ENCODE measurements at places on chromosomes 5 and 9.
A peak's percentile ranks its signal among the peaks of the same experiment; 100 is the strongest.

DNA sequence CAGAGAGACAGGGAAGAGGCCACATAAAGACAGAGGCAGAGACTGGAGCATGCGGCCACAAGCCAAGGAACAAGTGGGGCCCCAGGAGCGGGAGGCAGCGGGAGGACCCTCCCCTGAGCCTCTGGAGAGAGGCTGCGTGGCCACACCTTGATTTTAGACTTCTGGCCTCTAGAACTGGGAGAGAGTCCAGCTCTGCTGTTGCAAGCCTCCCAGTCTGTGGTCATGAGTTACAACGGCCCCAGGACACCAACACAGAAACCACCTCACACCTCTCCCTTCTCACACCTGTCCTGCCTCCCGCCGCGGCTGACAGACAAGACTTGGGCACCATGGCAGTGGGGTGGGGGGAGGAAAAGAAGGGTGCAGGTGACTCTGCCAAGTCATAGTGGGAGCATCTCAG is 2.2 kb downstream of the INPP5E start:
- DNase-seq, result no peak

- DNase-seq, result no peak
Observed at GRCh38 chr9:107929443-107929842, 439.9 kb upstream of the KLF4 start.

- no peak for DNase-seq
Observed at GRCh38 chr5:144203750-144204596, 33.3 kb downstream of the KCTD16 start.

- no peak for DNase-seq
Observed at GRCh38 chr5:88845081-88845697, 37.8 kb downstream of the MEF2C start.

DNA sequence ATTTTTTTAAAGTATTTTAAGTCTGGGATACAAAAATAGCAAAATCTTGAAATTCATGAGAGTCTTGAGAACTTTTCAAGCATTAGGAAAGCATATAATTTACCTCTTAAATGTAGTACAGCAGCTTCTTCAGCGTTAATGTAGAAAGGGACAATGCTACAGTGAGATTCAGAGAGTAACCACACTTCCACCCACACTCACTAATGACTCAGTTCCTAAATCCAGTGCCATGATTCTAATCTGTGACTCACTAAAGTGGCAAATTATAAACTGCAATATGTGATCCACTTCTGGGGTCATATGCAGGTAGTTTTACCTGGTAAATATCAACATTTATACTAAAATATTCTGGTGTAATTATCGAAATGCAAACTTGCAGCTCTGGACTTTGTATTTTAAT is 434.5 kb upstream of the TUSC1 start:
- DNase-seq, result no peak

GRCh38 chr9:85600675-85601263 is 141.0 kb downstream of the AGTPBP1 start:
- DNase-seq, result no peak

- no peak for DNase-seq
Observed at GRCh38 chr9:117405950-117406705, 8.7 kb downstream of the ASTN2 start.

- DNase-seq, result no peak
Observed at GRCh38 chr9:137041124-137041523, 4.9 kb downstream of the NPDC1 start.

DNA sequence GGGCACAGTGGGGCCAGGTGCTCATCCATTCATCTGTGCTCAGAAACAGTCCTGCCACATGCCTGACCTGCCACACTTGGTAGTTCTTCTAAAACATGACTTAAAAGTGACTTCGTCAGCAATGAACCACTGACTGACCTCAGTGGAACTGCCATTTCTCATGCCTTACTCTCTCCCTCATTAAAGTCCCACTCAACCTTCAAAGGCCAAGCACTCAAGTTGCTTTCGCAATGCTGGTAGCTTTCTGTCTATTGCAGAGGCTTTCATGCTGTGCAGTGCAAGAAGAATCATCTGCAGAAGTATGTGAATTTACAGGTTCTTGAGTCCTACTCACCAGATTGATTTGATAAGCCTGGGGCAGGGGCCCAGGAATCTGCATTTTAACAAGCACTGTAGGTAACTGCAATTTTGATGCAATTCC is 23.9 kb downstream of the B4GALT1 start:
- DNase-seq, result no peak

DNA sequence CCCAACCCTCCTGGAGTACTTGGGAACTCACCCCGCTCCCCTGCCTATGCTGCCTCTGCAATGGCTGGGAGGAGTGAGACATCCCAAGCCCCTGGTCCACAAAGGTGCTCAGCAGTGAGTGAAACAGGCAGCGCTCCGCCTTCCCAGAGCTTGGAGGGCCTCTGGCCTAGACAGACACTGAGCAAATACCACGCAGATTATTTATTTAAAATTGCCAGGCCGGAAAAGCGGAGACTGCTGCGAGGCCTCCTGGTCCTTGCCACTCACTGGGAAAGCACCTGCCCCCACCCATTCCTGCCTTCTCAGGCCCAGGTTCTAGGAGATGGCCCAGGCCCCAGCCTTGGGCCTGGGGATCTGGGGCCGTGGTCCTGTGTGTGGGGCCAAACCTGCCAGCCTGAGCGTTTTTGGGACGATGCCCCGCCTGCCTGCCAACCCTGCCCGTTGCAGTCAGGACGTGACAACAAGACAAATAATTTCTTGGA is 17.4 kb downstream of the FGF18 start:
- DNase-seq, result no peak

- DNase-seq, result no peak
Observed at GRCh38 chr5:176394881-176395675, 6.5 kb downstream of the HIGD2A start.

DNA sequence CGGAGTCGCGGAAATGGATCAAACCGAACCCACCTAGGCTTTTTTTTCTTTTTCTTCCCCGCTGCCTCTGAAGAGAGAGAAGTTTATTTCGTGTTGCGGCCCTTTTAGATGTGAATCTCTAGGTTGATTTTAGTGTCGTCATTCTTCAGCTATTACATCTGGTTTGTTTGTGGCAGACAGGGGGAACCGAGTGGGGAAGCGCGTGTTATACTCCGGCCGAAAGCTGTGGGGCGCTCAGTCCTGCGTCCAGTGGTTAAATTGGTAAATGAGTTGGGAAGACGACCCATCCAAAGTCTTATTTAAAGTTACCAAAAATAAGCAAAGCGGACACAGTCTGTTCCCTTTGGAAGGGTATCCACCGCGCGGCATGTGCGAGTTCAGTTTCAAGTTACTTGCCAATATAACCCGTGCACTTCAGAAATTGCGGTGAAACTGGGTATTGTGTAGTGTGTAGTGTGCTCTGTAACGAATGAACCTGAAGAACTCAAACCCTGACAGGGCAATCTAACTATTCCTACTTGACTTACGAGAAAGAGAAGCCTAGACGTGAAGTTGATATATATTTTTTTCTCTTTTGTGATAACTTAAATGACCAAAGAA is 1.3 kb downstream of the MAN2A1 start:
- DNase-seq, result peak; percentile 14

DNA sequence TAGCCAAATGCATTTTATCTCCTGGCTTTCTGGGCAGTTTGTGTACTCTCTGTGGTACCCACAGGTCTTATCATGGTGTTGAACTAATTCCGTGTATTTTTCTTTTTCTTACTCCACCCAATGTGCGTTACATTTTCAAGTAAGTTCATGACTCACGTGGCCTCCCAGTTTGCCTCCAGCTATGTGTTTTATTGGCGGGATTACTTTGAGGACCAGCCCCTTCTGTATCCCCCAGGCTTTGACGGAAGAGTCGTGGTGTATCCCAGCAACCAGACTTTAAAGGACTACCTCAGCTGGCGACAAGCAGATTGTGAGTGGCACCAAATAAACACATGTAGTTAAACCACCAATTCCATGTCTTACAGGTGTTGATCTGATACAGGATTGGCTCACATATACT is 3.2 kb downstream of the THG1L start:
- no peak for DNase-seq

GRCh38 chr5:39767916-39768315 is 343.1 kb upstream of the DAB2 start:
- DNase-seq, result no peak

DNA sequence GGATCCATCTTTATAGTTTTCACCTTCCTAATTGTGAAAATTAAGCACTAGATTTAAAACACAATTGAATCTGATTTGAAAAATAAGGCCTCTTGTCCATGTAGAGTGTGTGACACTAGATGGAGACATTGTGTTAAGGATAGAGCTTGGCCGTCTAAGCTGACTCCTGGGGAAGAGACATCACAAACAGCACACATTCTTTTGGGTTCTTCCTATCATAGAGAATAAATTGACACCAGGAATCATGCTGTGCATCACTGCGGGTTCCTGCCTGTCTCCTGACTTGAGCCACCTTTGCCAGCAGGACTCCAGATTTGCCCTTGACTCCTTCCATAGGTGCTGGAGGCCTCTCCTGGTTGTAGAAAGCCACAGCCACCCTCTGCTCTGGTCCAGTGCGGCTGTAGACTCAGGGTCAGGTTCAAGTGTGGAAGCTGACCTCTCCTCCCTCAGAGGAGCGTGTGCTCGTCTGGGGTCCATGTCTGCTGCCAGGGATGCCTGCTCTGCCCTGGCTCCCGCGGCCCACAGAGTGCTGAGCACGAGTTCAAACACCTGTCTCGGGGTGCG is 11.2 kb downstream of the ROPN1L start:
- no peak for DNase-seq

GRCh38 chr9:94139672-94140417 is 55.6 kb downstream of the PTPDC1 start:
- DNase-seq, result no peak

- DNase-seq, result no peak
Observed at GRCh38 chr9:12457237-12457636, 235.9 kb upstream of the TYRP1 start.

GRCh38 chr9:115637661-115638060 is 515.9 kb upstream of the PAPPA start:
- DNase-seq, result no peak

GRCh38 chr5:142078221-142078620 is 30.4 kb upstream of the NDFIP1 start:
- no peak for DNase-seq

DNA sequence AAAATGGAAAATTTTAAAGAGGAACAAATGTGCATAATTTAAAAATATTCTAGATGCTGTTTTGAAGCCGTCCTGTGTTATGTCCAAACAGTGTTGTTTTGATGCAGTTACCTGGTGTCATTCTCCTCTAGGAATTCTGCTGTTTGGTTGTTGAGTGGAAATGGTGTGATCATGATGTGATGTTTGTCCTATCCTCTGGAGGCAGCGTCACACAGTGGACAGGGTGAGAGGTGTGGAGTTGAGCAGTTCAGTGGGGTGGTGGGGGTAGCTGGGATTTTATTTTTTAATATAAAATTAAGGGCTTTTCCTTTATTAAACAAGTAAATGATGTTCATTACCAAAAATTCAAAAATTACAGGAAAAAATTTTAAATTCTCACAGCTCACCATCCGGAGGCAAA is 31.2 kb downstream of the PRDM6 start:
- DNase-seq, result no peak

DNA sequence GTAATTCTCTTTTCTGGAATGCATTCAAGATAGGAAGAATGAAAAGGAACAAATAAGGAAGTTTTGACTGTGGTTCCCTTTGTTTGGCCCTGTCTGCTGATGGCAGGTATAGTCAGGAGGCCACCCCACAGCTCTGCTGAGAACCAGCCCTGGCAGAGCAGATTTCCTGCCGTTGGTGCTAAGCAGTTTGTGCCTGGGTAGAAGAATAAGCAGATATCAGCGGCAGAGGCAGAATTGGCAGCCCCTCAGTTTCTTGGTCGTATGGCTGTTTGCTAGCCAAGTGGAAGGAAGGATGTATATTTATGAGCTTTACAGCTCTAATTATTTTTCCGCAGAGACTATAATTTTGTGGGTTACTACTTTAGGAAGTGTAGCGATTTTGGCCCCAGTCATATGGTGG is 310.2 kb upstream of the RFX3 start:
- DNase-seq, result no peak

GRCh38 chr9:17783227-17783626 is 204.4 kb downstream of the SH3GL2 start:
- DNase-seq, result no peak
